ENCODE measurements at places on chromosomes 1 and 21. TPM values are rescaled to one million over a fixed set of nuclear protein-coding genes. Genes with fewer than 3 reads are reported as not detected.

DNA sequence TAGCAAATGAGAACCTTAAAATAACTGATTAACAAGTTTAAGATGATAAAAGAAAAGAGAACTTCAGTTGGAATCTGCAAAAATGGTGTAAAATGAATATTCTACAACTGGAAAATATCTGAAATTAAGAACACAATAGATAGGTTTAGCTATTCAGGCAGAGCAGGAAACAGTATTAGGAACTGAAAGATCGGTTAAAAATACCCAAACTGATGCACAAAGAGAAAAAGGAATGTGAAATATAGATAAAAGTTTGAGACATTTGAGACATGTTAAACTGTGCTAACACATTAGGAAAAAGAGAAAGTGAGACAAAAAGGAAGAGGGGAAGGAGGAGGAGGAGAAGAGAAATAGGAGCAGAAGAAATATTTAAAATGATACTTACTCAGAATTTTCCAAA lies 12.1 kb downstream of the CD55 start:
- DNase-seq: no peak

DNA sequence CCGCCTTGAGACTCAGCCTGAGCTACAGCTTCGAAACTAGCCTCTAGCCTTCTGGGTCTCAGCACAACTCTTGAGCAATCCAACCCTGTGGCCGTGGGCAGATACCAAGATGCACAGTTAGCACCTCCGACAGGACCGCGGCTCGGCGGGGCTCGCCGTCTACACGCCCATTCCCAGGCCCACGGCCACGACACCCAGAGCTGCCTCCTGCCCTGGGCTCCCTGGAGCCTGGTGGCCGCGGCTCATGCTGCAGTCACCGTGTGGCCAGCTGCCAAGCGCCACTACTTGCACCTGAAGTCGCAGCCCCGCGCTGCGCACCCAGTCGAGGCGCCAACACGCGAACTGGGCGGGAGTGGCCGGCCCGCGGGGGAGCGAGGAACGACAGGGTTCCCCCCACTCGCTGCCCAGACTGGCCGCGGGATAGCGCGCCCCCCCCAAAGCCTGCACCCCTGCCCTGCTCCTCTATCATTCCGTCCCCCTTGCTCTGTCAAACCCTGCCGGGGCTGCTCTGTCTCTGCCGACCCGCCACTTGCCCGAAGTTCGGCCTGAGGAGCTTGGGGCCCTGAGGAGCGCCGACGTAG lies 729 bp upstream of the CDCA8 start:
- DNase-seq: no peak

- peak; percentile 80 for DNase-seq
These were observed 99.7 kb downstream of the NOS1AP start for GRCh38 chr1:162169031-162169790.

The RBM8A gene
- polyA plus RNA-seq: 183 TPM

The CASZ1 gene
- polyA plus RNA-seq: 21.4 TPM

Data from right lung (tissue), 10 donors.